Frontal cortex (tissue), 4 donors: ENCODE measurements at places on chromosomes 3 and 15. TPM values are rescaled to one million over a fixed set of nuclear protein-coding genes. Genes with fewer than 3 reads are reported as not detected.

The PLCH1 gene
- total RNA-seq: 19.2 TPM

The GOLGA8K gene
- total RNA-seq: 0.41 TPM

The CILP gene
- 0.41 TPM for total RNA-seq

The GOLGA6B gene
- not detected for total RNA-seq

The CTXN2 gene
- total RNA-seq: 0.82 TPM

The CD96 gene
- total RNA-seq: not detected

DNA sequence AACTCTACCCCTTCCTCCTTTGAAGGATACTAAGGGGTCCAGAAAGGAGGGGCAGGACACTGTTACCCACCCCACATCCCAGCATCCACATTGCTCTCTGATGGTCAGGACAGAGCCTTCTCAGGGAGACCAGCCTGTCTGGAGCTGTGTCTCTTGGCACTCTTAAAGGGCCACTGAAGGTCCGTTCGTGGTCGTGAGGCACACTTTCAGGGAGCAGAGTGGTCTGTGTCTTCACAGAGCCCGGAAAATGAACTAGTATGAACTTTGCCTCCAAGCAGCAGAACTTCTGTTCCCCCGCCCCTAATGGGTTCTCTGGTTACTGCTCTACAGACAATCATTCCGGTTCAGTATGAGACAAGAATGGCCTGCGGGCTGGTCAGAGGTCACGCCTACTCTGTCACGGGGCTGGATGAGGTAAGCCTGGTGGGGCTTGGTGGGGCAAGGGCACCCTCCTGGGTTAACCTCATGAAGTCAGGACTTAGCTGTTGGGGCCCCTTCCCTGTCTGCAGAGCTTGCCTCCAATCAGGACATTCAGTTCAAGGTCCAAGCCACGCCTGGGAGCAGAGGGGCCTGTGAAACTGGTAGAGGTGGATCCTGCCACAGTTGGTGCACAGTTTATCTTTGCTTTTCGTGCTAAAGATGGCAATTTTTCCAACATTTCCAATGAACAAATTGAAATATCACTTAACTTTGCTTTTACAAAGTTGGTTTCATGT, 33.2 kb downstream of the CAPN3 start:
- DNase-seq: no peak

DNA sequence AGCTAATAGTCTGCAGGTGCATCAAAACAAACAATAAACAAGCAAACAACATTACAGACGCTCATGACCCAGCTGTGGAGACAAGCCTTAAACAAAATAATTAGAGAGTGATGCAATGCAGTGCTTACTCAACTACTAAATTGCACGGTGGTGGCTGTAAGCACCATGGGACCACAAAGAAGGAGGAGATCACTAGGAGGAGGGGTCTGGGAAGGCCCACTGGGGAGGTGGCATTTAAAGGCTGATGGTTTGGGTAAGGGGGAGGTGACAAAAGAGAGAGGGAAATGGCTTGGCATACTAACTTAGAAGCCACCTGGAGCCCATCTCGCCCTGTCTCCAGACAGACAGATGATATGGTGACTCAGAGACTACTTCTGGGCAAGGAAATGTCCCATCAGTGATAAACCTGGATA, 516.7 kb downstream of the FOXP1 start:
- DNase-seq: no peak

DNA sequence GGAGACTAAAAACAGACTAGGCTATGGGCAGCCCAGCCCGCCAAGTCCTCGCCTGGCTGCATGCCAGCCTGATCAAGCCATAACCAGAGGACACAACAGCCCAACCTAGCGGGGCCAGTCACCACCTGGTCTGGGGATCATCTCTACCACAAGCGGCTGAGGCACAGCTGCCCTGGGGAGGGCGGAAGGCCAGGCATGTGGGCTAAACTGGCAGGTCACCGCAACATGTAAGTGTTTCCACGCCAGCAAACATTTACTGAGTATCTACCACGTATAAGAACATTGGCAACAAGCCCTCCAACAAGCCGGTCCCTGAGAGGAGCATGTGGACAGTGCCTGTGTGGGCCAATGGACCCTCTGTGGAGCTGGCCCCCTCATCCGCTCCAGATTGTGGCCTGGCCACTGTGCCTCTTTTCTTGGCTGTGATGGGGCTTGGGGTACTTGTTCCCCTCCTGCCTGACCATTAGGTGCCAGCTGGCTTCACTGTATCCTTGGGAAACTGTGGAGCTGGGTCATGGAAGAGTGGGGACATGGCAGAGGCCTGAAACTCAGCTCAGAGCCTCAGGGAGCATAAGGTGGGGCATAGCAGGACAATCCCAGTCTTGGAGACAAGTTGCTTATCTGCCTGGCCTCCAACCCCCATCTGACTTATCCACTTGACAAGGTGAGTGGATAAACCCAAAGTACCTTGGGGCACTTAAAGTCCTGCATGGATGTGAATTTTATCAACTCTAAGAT, 9.0 kb downstream of the UBXN7 start:
- peak; percentile 14 for DNase-seq

GRCh38 chr3:154132777-154133375, 11.7 kb downstream of the ARHGEF26 start:
- no peak for DNase-seq

GRCh38 chr3:69309814-69310213, 76.1 kb downstream of the FRMD4B start:
- DNase-seq: no peak

GRCh38 chr3:37103103-37103808, 71.1 kb downstream of the LRRFIP2 start:
- no peak for DNase-seq

- DNase-seq: no peak
These were observed 67.1 kb downstream of the PLOD2 start for GRCh38 chr3:146093896-146094295.

DNA sequence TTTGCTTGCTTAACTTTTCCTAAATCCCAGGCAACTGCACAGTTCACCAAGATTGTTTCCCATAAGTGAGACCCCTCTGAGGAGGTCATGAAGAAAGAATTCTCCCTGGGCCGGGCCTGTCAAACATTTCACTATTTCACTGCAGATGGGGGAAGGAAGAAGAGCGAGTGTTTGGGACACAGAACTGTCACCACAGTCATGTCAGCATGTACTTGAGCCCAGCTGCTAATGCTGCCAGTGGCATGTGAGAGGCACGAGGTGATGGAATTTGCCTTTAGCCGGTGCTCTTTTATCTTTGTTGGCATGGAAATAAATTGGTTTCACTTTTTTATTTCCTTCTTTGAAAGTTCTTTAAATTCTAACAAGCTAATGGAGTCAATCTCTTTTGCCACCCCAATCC, 277.9 kb upstream of the GADL1 start:
- DNase-seq: no peak

DNA sequence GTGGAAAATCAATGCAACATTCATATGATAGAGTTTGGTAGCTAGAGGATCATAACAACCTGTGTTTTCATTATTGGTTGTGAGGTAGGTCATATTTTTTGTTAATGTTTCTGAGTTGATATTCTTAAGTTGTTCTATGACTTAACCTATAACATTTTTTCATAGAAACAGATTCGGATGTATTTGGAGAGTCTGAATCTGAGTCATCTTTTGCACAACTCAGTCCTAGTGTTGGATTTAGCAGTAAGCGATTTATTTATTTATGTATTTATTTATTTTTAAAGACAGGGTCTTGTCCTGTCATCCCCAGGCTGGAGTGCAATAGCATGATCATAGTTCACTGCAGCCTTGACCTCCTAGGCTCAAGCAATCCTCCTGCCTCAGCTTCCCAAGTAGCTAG, 292.8 kb upstream of the ZNF717 start:
- no peak for DNase-seq

GRCh38 chr3:97975466-97975865, 3.2 kb upstream of the RIOX2 start:
- no peak for DNase-seq

GRCh38 chr15:61337541-61337940, 108.4 kb upstream of the RORA start:
- no peak for DNase-seq

DNA sequence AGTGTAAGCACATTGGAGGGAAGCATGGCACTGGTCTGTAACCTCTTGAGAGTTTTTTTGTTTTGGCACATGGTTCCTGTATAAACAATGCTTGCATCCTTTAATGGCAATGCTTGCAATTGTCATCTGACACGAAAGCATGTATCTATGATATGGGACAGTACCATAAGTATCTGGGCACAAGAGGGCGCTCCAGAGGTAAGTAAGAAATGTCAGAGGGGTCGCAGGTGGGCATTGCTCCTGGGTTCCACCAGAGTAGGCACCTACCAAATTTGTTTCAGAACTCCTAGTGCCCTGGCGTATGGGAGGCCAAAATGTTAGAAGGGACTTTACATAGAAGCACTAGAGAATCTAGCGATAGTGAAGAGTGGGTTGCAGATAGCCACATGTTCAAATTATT, 58.7 kb upstream of the BCHE start:
- DNase-seq: no peak

DNA sequence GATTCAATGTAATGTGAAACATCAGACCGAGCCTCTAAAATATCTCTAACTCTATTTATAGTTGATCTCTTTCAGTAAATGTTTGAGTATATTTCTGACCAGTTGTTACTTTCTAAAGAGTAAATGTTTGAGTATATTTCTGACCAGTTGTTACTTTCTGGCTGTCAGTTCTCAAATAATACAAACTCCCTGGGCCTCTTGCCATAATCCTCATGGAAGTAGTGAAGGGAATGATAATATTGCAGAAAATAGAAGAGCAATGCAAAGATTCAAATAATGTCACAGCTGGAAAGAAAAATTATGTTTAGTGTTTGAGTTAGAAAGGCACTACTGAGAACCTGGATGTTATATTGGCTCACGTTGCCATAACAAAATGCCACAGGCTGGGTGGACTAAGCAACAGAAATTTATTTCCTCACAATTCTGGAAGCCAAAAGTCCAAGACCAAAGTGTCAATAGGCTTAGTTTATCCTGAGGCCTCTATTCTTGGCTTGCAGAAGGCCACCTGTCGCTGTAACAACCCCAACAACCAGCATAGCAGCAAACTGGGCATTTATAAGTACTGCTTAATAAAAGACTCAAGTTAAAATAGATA, 470.6 kb upstream of the BCHE start:
- DNase-seq: no peak

DNA sequence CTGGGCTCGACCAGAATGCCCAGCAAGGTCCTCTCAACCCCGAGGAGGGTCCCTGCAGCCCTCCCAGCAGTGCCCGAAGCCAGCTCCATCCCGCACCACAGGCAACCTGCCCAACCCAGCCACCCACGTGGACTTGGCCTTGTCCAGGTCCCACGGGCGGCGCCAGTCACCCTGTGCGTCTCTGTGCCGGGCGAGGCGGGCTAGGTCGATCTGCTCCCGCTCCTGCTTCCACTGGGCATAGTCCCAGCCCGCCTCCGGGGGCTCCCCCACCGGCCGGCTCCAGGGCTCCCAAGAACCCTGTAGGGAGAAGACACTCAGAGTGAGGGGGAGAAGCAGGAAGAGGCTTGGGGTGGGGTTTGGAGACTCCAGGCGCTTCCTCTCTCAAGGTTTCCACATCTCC, 3.1 kb downstream of the CCDC9B start:
- DNase-seq: no peak

- DNase-seq: no peak
These were observed 42.8 kb upstream of the RNU6-1 start for GRCh38 chr15:67882487-67883233.
